PC-3 (cell line): ENCODE measurements at places on chromosomes 1 and 21. TPM values are rescaled to one million over a fixed set of nuclear protein-coding genes. Genes with fewer than 3 reads are reported as not detected.

DNA sequence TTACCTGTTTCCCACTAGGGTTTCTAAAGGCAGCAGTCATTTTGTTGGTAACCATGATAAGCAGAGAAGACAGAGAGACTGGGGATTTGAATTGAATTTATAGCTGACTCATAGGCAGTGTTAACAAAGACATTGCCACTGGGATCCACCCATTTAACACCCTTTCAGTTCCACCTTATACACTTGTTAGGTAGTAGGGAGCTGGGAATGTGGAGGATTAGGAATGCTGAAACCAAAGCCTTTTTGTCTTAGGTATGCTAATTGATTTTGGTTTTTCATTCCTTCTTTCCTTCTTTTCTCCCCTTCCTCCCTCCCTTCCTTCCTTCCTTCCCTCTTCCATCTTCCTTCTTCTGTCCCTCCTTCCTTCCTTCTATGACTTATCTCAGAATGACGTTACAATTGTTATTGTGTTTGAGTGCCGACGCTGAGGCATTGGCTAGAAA is 7.5 kb upstream of the EVI5 start:
- H3K4me3 ChIP-seq = no peak overlapping the region
- H3K36me3 ChIP-seq = no peaks in the 10 kb centered on the region
- no peaks in the 10 kb centered on the region for H3K4me1 ChIP-seq
- no peaks in the 10 kb centered on the region for H3K27me3 ChIP-seq
- DNase-seq = no peak
- H3K27ac ChIP-seq = no peak overlapping the region

DNA sequence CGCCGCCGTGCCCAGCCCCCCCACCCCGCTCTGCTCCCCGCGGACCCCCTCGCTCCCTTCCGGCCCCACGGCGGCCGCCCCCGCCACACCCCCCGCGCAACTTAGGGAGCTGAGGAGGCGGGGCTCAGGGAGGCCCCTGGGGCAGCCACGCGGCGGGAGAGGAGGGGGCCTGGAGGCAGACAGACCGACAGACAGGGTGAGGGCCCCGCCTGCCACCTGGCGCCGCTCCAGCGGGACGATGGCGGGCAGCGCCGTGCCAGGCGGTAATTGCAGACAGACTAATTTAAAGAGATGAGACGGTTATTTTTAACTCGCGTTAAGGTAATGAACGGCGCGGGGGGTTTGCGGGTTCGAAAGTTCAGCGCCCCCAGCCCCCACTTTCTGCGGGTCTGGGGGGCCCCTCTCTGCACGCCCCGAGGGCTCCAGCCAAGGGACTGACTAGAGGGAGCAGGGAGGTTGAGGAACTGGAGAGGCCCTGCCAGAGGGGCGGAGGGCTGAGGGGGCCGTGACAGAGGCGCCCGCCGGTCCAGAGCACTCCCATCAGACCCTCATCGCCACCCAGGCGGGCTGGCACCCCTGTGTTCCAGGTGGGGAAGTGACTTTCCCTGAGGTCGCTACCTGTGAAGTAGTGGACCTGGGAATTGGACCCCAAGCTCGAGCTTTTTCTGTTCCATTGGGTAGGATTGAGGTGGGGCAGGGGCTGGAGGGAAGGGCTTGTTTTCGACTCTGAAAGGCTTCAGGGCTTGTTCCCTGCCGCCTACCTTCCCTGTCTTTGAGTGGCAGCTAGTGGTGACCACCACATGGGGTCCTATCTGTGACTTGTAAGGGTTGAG is 5.4 kb downstream of the FOXO6 start:
- H3K27ac ChIP-seq = no peak overlapping the region
- H3K4me3 ChIP-seq = peak overlapping the region; percentile 57
- H3K4me1 ChIP-seq = peaks cover 12% of the 10 kb centered on the region; the same call in 1 of the 2 replicates

DNA sequence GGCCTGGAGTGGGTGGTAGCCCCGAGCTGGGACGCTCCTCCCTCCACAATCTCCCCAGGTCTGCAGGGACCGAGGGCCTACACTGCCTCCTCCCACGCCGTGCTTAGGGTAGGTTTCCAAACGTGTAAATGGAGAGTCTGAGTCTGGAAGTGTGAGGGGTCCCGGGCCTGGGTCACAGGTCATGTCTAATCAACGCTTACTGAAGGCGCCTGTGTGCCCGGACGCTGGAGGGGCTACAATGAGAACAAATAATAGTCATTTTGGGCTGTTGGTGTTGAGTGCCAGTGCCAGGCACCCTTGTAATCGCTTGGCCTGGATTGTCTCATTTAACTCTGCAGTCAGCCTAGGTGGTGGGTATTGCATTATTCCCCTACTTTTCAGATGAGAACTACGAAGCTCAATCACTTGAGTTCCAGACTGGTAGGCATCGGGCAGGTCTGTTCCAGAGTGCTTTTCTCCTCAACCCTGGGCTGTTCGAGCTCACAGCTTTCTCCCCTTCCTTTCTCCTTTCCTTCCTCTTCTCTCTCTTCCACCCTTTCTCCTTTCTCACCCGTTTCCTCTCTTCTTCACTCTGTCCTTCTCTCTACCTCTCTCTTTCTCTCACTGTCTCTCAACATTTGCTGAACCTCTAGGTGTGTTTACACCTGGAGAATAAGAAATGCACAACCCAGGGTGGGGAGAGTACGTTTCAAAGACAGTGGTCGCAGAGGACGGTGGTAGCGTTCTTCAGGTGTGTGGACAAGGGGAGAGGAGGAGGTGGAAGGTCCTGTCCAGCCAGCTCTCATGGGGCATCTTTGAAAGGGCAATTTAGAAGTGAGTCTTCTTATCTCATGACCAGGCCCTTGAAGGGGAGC is 883 bp downstream of the SLC66A1 start:
- peaks cover 6% of the 10 kb centered on the region; the same call in 1 of the 2 replicates for H3K36me3 ChIP-seq
- no peaks in the 10 kb centered on the region for H3K27me3 ChIP-seq
- H3K27ac ChIP-seq = peak overlapping the region; percentile 8
- no peak for DNase-seq
- peaks cover 48% of the 10 kb centered on the region for H3K4me1 ChIP-seq
- H3K4me3 ChIP-seq = peak overlapping the region; percentile 94

- H3K27me3 ChIP-seq = no peaks in the 10 kb centered on the region
- no peak overlapping the region for H3K27ac ChIP-seq
- no peak for DNase-seq
- no peaks in the 10 kb centered on the region for H3K4me1 ChIP-seq
- H3K36me3 ChIP-seq = no peaks in the 10 kb centered on the region
Observed at GRCh38 chr21:21295303-21295702, 297.1 kb downstream of the NCAM2 start.

- peaks cover 48% of the 10 kb centered on the region for H3K27me3 ChIP-seq
- no peak overlapping the region for H3K27ac ChIP-seq
- no peaks in the 10 kb centered on the region for H3K36me3 ChIP-seq
- peak; percentile 59 for DNase-seq
- H3K4me3 ChIP-seq = no peak overlapping the region
Observed at GRCh38 chr1:160078512-160079195, 2.7 kb upstream of the KCNJ9 start.

GRCh38 chr1:8677782-8678181 is 139.7 kb downstream of the RERE start:
- peaks cover 48% of the 10 kb centered on the region for H3K4me1 ChIP-seq
- H3K36me3 ChIP-seq = no peaks in the 10 kb centered on the region
- H3K27me3 ChIP-seq = no peaks in the 10 kb centered on the region

DNA sequence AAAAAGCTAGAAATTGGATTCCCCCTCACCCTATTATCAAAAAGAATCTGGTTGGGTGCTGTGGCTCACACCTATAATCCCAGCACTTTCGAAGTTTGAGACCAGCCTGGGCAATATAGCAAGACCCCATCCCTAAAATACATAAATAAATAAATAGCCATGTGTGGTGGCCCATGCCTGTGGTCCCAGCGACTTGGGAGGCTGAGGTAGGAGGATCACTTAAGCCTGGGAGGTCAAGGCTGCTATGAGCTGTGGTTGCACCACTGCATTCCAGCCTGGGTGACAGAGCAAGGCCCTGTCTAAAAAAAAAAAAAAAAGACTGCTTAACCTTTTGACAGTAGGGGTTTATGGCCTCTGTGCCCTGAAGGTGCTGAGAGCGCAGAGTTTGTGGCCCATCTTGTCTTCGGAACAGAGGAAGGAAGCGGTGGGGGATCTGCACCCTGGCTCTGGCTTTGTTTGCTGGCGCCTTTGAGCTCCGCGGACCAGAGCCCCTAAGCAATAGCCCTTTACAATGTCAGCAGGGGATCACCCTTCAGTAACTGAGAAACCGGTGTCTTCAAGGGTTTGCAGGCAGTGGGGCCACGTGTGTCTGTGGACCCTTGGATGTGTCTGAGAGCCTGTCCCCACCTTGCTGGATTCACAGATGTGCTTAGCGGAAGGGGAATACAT is 22.1 kb downstream of the SLC2A7 start:
- H3K36me3 ChIP-seq = no peaks in the 10 kb centered on the region
- H3K4me1 ChIP-seq = no peaks in the 10 kb centered on the region
- no peaks in the 10 kb centered on the region for H3K27me3 ChIP-seq
- H3K27ac ChIP-seq = no peak overlapping the region
- no peak for DNase-seq

DNA sequence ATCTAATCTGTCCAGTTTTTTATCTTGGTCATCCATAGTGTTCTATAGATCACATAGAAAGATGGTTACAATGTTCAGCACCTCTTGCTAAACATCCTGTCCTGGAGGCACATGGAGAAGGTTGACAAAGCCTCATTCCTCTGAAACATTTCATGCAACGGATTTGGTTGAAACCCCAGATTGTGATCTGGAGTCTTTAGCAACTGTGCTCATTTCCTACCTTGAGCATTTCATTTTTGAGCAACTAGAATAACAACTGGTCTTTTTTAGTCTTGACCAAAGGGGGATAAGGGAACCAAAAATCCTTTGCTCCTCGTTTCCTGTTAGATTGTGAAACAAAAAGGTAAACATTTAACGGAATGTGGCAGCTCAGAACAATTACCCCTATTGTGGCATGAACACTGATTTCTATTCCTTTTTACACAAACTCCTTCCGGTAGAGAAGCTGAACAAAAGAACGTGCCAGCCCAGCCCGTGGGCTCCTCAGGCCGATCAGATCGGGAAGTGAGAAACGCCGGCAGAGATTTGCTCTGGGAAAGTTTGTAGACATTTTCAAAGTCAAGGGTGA is 94.7 kb upstream of the ERRFI1 start:
- H3K4me3 ChIP-seq = no peak overlapping the region
- no peaks in the 10 kb centered on the region for H3K27me3 ChIP-seq
- H3K27ac ChIP-seq = peak overlapping the region; percentile 54
- no peaks in the 10 kb centered on the region for H3K36me3 ChIP-seq
- H3K4me1 ChIP-seq = peaks cover 14% of the 10 kb centered on the region

- H3K4me3 ChIP-seq = no peak overlapping the region
- H3K27me3 ChIP-seq = no peaks in the 10 kb centered on the region
- H3K36me3 ChIP-seq = peaks cover 4% of the 10 kb centered on the region; the same call in 1 of the 2 replicates
- DNase-seq = no peak
- peaks cover 4% of the 10 kb centered on the region for H3K4me1 ChIP-seq
- H3K27ac ChIP-seq = no peak overlapping the region
Observed at GRCh38 chr1:108886292-108886691, 9.5 kb downstream of the GPSM2 start.

DNA sequence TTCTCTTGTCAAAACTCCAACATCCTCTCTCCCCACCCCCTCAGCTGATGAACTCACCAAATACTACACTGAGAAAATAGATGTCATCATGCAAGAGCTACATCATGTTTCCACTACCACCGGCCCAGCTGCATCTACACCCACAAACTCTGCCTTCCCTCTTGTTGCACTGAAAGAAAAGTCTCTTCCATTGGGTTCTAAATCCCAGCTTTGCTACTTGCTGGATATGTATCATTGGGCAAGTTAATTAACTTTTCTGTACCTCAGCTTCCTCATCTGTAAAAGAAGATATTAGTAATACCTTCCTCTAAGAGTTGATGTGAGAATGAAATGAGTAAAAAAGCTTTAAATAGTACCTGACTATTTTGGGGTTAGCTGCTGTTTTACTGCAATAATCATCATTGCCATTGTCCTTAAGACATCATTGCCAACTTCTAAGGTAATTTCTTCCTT is 108.6 kb downstream of the OLFML2B start:
- no peaks in the 10 kb centered on the region for H3K36me3 ChIP-seq
- H3K4me1 ChIP-seq = peaks cover 33% of the 10 kb centered on the region
- no peak overlapping the region for H3K27ac ChIP-seq

- H3K4me1 ChIP-seq = no peaks in the 10 kb centered on the region
- no peak overlapping the region for H3K4me3 ChIP-seq
- H3K36me3 ChIP-seq = no peaks in the 10 kb centered on the region
- H3K27me3 ChIP-seq = no peaks in the 10 kb centered on the region
Observed at GRCh38 chr1:243440406-243440805, 184.6 kb downstream of the SDCCAG8 start.

DNA sequence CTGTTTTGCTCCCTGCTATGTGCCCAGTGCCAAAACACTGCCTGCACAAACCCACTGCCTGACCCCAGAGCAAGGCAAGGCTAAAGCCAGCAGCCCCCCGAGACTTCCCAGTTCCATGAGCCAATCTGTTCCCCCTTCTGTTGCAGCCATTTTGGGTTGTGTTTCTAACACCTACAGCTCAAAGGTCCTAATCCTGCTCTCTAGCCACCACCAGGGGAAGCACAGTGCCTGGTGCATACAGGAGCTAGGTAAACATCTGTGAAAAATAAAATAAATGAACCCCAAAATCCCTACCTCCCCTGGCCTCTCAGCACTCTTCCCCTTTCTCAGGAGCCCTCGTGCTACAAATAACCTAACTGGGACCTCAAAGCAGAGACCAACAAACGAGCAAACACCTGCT is 190.2 kb downstream of the MATN1 start:
- no peak overlapping the region for H3K27ac ChIP-seq
- H3K4me1 ChIP-seq = no peaks in the 10 kb centered on the region
- DNase-seq = no peak
- no peaks in the 10 kb centered on the region for H3K27me3 ChIP-seq
- no peak overlapping the region for H3K4me3 ChIP-seq

Gene CADM3
- not detected in 2 replicates for total RNA-seq

Gene LCE2A
- not detected in 2 replicates for total RNA-seq

Gene OR2T35
- not detected in 2 replicates for total RNA-seq

Gene TMCC2
- total RNA-seq = 8.7 and 11.3 TPM in 2 replicates

Gene CD84
- total RNA-seq = not detected in 2 replicates

Gene GNAT2
- 0.29 and 0.69 TPM in 2 replicates for total RNA-seq

Gene AUNIP
- 17.6 and 22.2 TPM in 2 replicates for total RNA-seq

Gene GUCA2A
- not detected in 2 replicates for total RNA-seq

Gene SH2D1B
- total RNA-seq = 0.04 TPM in 1 of 2 replicates, not detected in the other
